ENCODE measurements at places on chromosomes 7 and 10.

DNA sequence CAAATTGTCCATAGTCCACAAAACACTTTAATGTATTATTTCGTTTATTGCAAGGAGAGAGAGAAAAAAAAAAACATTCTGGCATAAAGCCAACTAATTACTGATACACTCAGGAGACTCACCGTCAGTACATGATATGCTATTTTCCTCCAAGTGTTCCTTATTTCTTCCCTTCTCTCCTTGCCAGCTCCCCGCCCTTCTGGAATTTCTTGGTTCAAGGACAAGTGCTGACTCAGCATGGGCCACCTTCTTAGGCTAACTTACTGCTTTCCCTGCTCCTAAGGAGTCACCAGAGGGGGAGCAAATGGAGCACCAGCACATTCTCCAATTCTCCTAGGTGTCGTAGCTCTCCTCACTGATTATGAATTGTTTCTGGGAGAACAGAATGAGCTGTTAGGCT, 133.8 kb upstream of the HDAC9 start:
- DNase-seq, result peak; percentile 45

DNA sequence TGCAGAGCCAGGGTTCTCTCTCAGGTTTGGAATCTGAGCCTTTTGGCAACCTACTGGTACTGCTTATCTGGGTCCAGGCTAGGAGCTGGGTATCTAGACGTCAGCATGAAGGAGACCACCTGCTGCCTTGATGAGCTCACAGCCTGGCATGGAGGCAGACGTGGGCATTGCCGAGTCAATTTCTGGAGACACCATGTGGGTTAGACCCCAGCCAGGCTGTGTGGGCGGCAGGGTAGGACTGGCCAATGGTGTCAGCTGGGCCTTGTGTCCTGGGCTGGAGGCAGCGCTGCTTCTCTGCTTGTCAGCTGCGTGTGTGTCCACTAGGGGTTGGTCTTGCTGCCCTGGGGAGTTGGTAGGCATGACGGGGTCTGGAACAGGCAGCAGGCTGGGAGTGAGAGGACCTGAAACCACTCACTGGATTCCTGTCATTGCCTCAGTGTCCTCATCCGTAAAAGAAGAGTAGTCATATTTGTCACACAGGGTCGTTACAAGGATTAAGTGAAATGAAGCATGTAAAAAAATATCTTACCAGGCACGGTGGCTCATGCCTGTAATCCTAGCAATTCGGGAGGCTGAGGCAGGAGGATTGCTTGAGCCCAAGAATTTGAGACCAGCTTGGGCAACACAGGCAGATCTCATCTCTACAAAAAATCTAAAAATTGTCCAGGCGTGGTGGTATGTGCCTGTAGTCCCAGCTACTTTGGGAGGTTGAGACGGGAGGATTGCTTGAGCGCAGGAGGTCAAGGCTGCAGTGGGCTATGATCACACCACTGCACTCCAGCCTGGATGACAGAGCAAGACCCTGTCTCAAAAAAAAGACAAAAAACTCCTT, 31.7 kb upstream of the ANKRD2 start:
- DNase-seq, result no peak

DNA sequence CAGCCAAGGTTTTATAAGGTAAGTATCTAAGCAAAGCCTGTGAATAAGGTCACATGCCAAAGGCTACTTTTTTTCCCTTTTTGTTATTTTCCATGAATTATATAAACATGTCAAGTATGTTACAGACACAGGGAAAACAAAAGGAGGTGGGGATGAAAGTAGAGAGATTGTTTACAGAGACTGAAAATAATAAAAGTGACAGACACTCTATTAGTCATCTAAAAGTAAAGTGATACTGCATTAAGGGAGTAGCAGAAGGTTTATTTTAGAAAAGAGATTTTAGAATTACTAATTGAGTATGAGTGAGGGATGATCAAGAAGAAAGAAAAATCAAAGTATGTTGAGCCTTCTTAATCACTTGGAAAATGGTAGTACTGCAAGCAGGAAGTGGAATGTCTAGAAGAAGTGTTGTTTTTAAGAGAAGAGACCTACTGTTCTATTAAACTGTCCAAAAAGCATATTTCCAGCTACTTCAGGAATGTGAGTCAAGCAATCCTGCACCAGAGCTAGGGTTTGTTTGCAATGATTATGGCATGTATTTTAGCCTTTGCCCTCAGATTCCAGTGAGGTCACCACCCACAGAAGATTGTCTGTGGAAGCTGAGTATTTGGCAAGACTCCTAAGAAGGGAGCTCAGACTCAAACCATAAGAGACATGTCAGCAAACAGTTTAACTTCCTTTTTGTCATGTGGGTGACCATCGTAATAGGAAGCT, 177.9 kb upstream of the PLXDC2 start:
- peak; percentile 62 for DNase-seq

- DNase-seq, result no peak
These were observed 648.4 kb upstream of the LRRTM3 start for GRCh38 chr10:66277481-66277880.

DNA sequence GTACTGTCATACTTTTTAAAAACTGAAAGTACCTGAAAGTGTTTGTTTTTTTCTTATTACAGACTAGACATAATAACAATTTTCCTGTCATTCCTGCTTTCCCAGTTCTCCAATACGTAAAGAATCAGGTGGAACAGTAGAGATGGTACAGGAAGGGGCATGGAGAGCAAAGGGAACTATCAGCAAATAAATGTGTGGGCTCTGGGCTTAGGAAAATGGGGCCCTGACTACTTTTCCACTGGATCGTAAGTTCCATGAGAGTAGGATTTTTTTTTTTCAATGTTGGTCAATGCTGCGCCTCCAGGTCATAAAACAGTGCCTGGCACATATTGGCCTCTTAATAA, 15.2 kb upstream of the FAS start:
- DNase-seq, result no peak

- DNase-seq, result no peak
These were observed 129.2 kb downstream of the RPS24 start for GRCh38 chr10:78162853-78163252.

All from foreskin keratinocyte (primary cell).